LNCaP clone FGC (cell line): ENCODE measurements at places on chromosomes 7 and 10.

- no peak for DNase-seq
Observed at GRCh38 chr10:74231375-74231774, 80.4 kb downstream of the ADK start.

DNA sequence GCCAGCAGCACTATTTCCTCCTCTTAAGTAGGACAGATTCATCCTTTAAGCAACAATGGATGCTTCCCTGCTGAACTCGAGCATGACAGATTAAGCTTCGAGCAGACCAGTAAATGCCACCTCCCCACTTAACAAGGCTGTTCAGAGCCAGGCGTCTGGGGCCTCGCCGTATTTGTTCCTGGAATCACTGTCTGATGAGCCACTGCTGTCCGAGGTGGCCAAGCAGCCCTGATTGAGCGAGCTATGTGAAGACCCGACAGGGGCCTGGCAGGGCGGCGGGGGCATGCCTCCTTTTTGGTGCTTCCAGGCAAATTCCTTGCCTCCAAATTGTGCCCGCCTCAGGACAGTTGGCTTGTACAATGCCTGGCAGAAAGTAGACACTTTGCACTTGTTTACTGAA, 862.6 kb downstream of the NRG3 start:
- no peak for DNase-seq

DNA sequence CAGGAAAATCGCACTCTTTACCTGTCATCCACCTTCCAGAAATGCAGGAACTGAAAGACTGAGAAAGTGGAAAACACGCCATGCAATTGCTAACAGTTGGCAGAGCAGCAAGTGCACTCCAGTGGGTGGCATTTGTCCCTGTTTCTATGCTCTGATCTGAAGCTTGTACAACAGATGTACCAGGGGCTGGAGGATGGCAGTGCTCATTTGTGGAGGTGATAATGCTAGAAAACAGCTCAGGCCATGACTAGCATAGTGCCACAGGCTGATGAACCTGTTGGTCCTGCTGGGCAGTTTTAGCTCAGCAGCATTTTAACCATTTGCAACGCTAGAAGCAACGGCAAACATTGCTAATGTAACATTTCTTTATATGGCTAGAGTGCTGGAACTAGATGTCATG, 199.9 kb upstream of the NRP1 start:
- peak; percentile 68 for DNase-seq

GRCh38 chr7:25358926-25359325, 130.6 kb upstream of the NPVF start:
- DNase-seq = no peak

GRCh38 chr10:76091926-76092325, 660.5 kb downstream of the LRMDA start:
- DNase-seq = no peak

GRCh38 chr7:155032978-155033377, 30.1 kb upstream of the PAXIP1 start:
- DNase-seq = no peak

DNA sequence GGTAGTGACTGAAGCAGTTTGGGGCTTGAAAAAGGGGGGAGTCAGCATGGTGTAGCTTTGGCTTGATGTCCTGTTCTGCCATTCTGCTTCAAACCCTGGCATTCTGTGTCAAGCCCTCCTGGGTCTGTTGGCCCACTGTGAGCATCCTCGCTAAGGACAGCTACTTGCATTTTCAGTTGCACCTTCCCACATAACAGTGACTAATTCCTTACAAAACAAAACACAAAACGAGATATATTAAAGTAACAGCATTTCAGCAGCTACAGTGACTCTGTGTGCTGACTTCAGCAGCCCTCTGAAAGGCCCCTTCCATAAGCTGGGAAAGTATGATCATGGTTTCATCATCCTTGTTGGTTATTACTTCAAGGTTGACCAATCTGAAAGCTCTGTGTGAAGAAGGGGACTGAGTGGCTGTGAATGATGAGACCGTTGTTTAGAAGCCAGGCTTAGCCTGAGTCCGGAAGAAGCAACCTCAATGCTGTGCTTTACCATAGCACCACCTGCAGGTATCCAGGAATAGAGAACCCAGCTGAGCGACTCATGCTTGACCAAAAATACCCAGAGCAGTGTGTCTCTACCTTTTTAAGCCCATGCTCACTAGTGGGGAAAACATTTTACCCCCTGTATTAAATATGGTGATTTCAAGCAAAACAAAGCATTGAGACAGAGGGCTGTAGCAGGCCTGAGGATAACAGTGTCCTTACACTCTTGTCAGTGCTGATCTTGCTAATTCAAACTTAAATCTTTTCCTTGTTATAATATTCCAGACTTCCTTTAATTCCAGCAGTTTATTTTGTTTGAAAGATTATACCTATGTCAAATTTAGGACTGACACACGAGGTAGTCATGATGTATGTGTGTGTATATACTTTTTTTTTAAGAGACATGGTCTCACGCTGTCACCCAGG, 42.6 kb upstream of the CC2D2B start:
- DNase-seq = peak; percentile 15

DNA sequence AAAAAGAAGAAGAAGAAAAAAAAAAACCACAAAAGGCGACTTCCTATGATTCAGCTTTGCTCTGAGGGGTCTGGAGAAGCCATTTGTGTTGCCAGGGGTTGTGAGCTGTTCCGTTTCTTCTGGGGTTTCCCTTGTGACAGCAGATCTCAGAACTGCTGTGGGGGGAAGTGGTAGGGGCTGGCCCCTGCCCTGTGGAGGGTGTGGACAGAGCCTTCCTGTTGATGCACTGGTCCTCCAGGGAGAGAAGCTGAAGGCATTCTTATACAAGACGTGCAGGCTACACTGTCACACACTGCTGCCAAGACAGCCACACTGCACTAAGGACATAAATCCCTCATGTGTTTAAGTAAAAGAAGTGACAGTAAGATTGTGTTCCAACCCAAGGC, 17.3 kb upstream of the CSGALNACT2 start:
- DNase-seq = no peak

DNA sequence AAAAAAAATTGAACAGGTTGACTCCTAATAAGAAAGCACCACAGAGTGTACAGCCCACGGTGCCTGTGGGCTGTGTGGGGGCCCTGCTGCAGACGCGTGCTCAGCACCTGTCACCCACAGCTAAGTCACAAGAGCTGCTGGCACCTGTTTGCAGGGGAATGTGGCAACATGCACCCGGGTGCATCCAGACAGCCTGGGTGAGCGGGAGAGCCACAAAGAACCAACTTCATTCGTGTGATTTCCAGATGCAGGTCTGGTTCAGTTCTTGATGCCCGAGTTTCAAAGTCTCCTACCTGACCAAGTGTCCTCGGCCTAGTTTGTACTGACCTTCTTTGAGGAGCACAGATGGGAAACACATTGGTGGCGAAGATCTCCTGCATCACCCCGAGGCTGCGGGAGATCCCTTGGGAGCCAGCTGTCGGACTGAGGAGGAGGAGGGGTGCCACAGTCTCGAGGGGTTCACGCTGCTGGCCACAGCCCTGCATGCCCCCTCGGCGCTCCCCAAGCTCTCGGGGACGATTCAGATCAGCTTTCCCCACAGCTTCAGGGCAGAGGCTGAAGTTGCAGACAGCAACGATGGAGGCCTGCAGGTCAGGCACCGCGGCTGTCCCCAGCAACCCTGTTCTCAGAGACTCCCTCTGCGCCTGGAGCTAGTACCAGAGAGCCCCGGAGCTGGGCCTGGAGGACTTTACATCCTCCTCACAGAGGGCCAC, 35.3 kb downstream of the AMZ1 start:
- DNase-seq = no peak
